ENCODE measurements at places on chromosomes 1 and 21.

- no peak for DNase-seq
These were observed 51.9 kb upstream of the SYNC start for GRCh38 chr1:32754317-32755097.

- no peak for DNase-seq
These were observed 47.8 kb upstream of the LRRC3 start for GRCh38 chr21:44407493-44407892.

- no peak for DNase-seq
These were observed 70.2 kb upstream of the S1PR1 start for GRCh38 chr1:101166583-101167120.

DNA sequence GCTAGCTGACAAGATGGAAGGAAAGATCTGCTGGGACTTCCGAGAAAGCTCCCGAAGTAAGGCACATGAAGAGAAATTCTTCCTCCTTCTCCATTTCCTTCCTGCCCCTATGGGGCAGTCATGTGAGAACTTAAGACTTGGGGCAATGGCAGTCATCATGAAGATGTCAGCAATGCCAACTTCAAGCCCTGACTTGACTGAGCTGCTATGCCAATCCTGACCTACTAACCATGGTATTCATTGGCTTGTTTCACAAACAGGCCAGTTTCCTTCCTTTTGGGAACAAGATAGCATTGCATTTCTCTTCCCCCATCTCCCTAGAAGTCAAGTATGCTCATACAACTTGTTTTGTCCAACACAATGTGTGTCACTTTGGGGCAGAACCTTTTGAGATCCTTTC lies 25.5 kb downstream of the GRIK1 start:
- DNase-seq, result no peak

DNA sequence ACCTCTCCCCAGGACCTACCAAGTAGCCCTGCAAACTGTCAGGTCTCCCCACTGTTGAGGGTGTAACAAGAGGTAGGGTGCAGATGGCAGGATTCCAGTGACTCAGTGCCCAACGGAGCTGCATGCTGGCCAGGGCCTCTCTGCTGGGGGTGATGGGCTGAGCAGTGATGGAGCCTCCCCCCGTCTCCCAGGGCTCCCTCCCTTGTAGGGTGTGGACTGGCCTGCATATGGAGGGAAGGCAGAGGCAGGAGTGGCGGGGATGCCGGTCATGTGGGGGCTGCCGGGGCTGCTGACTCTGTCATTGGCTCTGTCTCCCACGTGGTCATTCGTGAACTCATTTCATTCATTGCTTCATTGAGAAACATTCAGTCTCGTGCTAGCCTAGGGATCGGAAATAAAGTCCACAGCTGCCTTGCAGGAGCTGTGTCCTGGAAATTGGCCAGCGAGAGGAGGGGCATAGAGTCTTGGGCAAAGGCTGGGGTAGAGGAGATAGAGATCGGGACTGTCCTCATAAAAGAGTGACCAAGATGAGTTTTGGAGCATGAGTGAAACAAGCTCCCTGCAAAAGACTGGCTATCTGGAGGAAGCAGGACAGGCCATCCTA lies 22.9 kb upstream of the DISP3 start:
- no peak for DNase-seq

DNA sequence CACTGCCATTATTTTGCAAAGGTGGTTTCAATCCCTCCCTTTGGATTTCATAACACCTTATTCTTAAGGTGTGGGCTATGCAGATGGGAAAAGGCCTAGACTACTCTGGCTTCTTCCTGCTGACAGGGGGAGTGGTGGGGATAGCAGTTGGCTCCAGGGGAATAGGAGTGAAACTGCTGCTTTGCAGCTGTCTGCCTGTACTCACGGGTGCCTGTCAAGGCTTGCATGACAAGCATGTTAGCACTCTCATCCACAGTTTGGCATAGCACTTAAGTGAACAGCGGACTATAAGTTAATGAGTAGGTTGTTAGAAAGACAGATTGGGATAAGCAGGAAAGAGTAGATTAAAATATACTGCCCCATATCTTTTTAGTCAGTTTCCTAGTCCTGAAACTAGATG lies 287.5 kb upstream of the DAB1 start:
- DNase-seq, result no peak

GRCh38 chr21:43585924-43586413 lies 73.3 kb downstream of the HSF2BP start:
- DNase-seq, result peak; percentile 53

GRCh38 chr21:32612999-32613337 lies 791 bp upstream of the CFAP298 start:
- DNase-seq, result no peak

DNA sequence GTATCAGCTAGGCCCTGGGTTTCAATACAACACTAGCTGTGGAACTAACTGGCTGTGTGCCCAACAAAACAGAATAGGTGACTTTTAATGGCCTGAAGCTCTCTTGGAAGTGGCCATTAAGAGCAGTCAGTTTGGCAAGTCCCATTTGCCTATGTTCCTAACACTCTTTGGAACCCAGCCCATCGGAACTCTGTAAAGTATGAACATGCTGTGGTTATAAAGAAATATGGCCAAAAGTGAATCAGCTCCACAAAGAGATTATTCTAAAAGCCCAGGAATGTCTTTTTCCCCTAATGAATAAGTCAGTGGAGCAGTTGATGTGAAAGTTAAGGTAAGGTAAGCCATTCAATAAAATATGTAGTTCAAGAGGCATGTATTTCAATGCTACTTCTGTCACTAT lies 223.7 kb upstream of the ADAMTS5 start:
- DNase-seq, result no peak

DNA sequence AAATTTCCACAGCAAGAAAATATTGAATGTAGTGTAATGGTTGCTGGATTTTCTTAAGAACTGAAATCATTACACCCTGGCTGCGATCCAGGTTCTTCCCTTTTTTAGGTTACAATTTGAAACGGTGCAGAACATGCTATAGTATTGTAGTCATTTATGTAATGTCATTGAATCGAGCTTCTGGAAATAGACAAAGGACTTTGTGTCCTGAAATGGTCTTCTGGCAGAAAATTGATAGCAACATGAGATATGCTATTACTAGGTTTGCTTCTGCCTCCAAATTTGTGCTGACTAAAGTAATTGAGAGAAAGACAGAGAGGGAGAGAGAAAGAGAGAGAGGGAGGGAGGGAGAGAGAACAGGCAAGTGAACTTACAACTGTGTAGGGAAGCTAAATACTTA lies 146.2 kb upstream of the NFIA start:
- DNase-seq, result no peak

DNA sequence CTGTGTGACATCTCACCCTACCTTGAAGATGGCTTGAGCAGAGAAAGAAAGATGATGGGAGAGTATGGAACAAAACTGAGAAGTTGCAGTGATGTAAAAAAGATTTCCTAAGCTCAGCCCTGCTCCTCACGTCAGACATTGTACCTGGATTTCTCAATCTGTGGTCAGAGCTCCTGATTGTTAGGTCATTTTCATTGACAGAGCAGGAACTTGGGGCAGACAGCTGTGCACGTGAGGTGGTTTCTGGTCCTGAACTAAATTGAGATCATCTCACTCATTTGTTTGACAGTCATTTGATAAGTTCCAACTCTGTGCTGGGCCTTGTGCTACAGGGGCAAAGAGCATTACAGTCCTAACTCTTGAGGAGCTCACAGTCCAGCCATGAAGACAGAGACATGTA lies 10.2 kb downstream of the TRAF3IP3 start:
- no peak for DNase-seq

DNA sequence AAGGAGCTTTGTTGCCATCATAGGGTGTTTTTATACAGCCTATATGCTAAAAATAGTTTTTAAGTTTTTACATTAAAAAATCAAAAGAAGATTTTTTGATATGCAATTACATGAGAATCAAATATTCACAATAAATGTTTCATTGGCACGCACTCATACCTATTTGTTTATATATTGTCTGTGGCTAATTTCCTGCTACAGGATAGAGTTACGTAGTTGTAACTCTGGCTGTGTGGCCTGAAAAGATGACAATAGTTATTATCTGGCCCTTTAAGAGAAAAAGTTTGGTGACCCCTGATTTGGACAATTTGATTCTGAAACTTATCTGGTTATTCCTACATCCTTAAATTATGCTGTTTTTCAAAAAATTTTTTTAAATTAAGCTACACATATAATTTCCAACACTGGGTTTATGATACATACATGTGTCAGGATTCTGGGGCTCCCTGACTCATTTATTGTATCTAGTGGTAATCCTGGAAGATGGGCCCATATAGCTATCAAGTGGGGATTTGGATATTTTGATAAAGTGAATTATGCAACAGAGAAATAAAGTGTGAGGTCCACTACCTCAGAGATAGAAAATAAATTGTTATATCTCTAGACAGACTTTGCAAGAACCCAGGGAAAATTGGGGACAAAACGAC lies 370.2 kb upstream of the LYPLAL1 start:
- DNase-seq, result no peak

DNA sequence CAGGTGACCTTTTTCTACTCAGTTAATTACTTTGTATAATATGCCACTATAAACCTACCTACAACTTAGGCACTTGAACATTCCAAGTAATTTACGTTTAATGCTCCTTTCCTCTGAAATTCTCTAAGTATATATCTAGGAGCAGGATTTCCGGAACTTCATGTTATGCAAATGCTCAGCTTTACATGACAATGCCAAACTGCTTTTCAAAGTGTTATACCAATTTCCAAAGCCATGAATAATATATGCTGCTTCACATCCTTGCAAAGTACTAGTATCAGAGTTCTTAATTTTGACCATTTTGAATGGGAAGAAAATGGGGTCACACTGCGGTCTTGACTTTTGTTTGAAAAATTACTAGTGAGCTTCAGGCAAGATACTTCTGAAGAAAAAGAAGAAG lies 5.8 kb upstream of the XCL1 start:
- no peak for DNase-seq

GRCh38 chr1:174152427-174152826 lies 6.9 kb upstream of the RABGAP1L start:
- DNase-seq, result no peak

- no peak for DNase-seq
These were observed 131.5 kb downstream of the CNIH3 start for GRCh38 chr1:224747578-224747977.

DNA sequence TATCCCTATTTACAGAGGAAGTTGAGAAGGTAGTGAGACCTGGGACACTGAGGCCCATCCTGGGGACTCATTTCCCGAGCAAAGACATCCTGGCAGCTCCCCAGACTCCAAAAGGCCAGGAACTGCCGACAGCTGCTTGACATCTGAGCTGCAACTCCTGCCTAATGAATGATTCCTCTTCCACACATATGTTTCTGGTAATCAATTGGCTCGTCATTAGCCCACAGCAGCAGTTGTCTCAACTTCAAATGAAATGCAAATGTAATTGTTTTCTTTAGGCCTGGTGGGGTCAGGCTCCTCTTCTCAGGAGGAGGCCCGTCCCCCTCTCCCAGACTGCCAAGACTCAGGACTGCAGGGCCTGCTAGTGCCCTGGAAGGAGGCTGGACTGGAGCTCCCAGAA lies 61.8 kb upstream of the DISP3 start:
- no peak for DNase-seq

DNA sequence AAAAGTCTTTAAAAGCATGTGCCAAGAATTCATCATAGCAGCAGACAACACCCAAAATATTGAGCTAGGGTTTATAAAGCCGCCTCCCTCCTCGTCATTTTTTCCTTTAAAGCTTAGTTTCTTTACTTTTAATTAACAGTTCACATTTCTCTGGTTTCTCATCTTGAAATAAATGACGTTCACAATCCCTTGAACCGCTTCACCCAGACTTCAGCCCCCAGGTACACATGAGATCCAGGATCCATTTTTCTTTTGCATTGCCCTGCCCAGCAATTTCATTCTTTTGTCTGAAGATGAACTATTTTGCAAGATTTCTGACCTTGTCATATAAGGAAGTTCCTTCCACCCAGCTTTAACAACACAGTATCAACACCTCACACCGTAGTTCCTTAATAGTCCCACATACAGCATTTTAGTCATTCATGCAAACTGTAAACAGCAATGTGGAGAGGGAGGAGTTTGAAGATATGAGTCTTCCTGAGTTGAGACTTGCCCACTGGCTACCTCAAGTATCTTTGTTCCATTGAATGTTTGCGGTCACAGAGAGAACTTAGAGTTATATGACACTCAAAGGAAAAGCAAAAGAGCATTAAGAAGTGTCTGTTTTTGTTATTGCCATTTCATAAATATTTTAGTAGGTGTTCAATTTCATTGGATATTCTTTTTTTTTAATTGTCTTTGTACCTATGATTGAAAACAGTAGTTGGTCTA lies 35.3 kb upstream of the CACYBP start:
- DNase-seq, result no peak

- no peak for DNase-seq
These were observed 1.1 kb downstream of the KCNH1 start for GRCh38 chr1:211132721-211133392.

GRCh38 chr1:64010316-64010715 lies 193.1 kb upstream of the UBE2U start:
- no peak for DNase-seq

GRCh38 chr21:34691390-34692032 lies 22.7 kb downstream of the CLIC6 start:
- no peak for DNase-seq

DNA sequence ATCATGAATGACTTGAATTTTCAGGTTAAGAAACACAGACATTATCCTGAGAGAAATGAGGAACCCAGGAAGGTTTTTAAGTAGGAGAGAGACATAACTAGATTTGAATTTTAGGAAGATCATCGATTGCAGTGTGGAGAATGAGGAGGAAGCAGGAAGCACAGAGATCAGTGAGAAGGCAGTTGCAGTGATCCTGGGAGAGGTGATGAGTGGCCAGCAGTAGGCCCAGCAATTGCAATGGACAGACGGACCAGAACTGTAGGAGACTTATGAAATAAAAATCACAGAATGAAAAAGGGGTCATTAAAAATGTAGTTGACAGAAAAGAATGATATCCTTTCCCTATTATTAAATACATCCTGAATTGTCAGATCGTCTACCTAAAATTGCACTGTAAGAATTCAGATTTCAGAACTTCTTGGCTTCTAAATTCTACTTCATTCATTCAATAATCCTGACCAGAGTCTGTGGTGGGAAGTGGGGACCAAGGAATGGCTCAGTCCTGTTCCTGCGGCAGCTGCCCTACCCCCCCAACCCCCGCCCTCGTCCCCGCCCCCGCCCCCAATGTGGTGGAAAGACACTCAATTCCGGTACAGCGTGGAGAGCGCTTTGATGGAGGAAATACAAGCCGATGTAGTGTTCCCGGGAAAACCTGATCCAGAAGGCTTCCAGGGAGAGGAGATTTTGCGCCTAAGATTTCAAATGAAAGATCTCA lies 35.1 kb downstream of the SLC2A1 start:
- DNase-seq, result no peak

- peak; percentile 88 for DNase-seq
These were observed 18.7 kb downstream of the C1orf198 start for GRCh38 chr1:230849451-230850224.

DNA sequence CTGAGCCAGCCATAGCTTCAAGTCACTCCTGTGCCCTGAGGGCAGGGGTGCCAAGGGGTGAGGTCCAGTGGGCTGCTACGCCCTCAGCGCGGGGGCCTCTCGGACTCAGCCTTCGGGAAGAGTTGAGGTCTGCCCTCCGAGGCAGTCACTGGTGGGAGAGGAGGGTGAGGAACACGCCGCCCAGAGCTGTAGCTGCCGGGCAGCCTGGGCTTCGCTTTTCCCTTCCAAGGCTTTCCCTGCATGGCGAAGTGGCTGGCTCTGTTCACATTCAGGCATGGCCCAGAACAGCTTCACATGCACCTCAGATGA lies 43.0 kb upstream of the C1orf174 start:
- DNase-seq, result no peak

GRCh38 chr1:56135069-56135863 lies 444.1 kb downstream of the PLPP3 start:
- no peak for DNase-seq

Data from heart right ventricle (tissue), 16 donors.